ENCODE measurements at places on chromosomes 7 and 10.

DNA sequence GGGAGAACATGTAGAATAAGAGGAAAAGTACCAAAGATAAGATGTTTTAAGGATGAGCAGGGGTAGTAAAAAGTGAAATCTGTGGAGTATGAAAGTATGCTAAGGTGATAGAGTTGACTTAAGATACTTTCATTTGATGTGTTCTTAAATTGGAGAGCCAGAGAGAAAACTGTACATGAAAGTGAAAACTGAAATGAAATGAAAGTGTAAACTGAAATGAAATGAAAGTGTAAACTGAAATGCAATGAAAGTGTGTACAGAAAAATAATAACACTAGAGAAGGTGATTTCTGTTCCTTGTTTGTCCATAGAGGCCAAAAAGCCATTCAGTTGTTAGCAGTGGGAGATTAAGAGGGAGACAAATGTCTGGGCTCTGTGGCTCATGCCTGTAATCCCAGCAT lies 17.5 kb downstream of the AHR start:
- no peak for DNase-seq

DNA sequence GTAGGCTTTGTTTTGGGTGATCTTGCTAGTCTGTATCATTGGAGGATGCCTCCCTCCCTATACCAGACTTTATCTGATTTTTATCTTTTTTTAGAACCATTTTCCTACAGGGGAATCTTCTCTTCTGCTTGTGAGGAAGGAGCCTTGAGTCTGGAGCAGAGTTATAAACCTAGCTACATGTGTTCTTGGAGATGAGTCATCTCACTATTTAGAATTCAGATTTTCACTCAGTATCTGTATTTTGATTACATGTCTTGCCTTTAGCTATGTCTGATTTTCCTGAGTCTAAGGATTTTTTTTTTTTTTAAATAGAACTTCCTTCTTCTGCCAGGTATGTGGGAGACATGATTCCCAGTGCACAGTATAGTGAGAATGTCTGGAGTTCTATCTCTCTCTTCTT lies 211.6 kb upstream of the MBL2 start:
- no peak for DNase-seq

DNA sequence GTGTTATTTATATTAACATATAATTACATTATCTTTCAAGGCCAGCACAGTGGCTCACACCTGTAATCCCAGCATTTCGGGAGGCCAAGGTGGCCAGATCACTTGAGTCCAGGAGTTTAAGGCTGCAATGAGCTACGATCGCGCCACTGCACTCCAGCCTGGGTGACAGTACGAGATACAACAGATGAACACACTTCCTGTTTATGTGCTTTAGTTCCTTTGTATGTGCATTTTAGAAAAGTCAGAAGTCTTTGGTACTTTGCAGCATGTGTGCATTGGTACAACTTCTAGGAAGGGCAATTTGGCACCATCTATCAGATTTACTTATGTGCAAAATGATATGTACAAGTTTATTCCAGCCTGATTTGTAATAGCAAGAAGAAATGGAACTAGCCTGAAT lies 13.3 kb downstream of the SLC35G1 start:
- no peak for DNase-seq

DNA sequence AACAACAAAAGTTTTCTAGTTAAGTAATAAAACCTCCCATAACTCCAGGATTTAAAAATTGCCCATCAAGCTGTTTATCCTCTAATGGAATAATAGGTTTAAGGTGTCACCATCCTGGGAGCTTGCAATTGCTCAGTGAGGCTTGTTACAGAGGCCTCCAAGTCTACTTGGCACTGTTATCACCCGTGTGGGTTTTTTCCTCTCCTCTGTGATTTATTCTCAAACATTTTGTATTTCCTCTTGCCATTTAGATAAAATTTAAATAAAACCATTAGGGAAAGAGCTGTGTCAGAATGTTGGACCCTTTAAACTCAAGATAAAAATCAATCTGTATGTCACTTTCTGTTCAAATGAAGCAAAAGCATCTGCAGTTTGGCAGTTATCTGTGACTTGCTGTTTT lies 202.6 kb downstream of the GALNT17 start:
- DNase-seq: no peak
